Left colon (tissue), 2 donors: ENCODE measurements at places on chromosomes 12 and 14. TPM values are rescaled to one million over a fixed set of nuclear protein-coding genes. Genes with fewer than 3 reads are reported as not detected.

- DNase-seq = no peak
Measured at GRCh38 chr14:20262642-20263128, 23.6 kb downstream of the OR11H4 start.

DNA sequence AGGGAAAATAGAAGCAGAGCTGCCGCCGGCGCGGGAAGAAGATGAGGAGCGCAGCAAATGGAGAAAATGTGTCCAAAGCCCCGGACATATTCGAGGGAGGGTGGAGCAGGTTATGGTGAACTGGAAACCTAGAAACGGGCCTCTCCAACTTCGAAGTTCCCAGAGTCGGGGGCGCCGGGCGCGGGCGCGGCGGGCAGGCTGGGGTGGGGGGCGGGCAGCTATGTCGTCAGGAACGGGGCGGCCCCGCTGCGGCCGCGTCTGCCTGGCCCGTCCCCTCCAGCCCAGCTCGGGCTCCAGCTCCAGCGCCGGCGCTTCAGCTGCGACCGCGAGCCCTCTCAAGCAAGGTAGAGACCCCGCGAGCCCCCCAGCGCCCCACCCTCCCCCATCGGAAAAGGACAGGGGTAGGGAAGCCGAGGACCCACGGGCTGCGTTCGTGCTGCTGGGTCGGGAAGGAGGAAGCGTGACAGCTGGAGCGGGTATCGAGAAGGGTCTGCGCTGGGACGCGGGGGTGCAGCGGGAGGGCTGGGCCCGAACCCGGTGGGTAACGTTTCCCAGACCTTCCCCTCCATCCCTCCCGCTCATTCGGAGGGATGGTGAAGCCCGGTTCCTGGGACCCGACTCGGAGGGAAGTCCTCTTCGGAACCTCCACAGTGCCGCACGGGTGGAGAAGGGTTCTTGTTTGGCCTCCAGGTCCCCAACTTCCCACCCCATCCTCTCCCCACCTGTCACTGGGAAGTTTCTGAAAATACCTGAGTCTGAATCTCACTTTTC is 1.0 kb downstream of the DGKA start:
- DNase-seq = peak; percentile 77

- DNase-seq = no peak
Measured at GRCh38 chr14:21030531-21030930, 514 bp downstream of the TPPP2 start.

- DNase-seq = no peak
Measured at GRCh38 chr14:96164861-96165490, 39.7 kb upstream of the BDKRB2 start.

- no peak for DNase-seq
Measured at GRCh38 chr12:2647186-2647585, 147.6 kb upstream of the FKBP4 start.

GRCh38 chr12:63093711-63094110 is 57.3 kb downstream of the AVPR1A start:
- DNase-seq = no peak

GRCh38 chr14:21913759-21914158 is 240.1 kb upstream of the OR4E1 start:
- peak; percentile 58 for DNase-seq

GRCh38 chr12:132066345-132066685 is 77.8 kb downstream of the DDX51 start:
- DNase-seq = no peak

GRCh38 chr12:116538076-116538591 is 21.0 kb upstream of the MAP1LC3B2 start:
- no peak for DNase-seq

GRCh38 chr14:93286212-93286890 is 46.5 kb downstream of the BTBD7 start:
- DNase-seq = no peak

DNA sequence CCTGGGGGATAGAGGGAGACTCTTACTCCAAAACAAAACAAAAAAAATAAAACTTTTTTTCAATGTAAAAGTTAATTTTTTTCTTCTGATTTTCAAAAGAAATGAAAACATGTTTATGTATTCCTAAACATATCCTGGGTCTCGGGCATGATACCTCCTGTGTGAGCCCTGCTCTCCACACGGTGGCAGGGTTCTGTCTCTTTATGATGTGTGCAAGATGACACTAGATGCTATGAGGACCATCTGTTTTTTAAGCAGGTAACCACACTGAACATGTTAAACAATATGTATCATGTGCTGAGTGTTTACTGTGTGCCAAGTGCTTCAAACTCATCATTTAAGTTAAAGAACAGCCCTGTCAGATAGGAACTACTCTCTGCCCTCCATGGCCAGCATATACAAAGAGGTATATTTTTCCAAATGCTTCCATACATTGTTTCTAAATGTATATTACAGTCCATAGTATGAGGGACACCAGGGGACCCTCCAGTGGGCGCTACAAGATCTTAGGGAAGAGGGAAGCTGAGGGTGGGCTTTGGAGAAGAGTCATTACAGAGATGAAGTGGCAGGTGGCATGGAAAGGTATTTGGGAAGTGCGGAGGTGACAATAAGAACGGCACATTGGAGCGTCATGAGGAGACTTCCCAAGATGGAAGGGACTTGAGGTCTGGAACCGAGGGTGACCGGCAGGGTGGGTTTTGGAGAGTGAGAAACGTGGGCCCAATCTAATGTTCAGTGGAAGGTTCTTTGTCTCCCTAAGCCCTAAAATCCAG is 28.5 kb downstream of the FOS start:
- DNase-seq = no peak

DNA sequence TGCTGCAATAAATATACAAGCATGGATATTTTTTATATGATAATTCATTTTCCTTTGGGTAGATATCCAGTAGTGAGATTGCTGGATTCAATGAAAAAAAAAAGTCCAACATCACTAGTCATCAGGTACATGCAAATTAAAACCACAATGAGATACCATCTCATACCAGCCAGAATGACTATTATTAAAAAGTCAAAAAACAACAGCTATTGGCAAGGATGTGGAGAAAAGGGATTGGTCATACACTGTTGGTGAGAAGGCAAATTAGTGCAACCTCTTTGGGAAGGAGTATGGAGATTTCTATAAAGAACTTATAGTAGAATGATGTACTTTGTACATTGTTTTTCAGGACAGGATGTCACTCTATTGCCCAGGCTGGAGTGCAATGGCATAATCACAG is 531.2 kb upstream of the MGAT4C start:
- no peak for DNase-seq

GRCh38 chr14:48560421-48560820 is 885.0 kb upstream of the MDGA2 start:
- DNase-seq = no peak

DNA sequence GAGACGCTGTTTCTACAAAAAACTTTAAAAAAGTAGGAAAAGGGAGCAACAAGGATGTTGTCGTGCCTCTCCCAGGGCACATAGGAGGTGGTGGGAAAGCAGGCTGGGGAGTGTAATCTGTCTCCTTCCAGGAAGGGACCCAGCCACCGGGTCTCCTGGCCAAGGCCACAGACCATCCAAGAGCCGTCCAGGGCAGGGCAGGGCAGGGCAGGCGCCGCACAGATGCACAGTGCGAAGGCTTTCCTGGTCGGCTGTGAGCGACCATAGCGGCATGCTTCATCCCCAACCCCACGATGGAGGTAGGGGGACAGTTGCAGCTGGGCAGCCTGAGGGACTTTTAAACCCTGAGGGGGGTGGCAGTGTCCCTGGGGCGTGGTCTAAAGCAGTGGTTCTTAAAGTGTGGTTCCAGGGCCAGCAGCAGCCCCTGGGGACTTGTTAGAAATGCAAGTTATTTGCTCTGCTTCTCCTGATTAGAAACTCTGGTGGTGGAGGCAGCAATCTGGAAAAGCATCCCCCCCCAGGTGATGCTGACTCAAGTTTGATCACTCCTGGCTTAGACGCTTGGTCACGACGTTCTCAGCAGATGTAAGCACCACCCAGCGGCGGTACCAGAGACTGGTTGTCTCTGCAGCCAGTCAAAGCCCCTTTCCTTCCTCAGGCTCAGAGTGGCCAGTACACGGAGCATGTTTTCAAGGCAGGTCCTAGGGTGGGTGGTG is 197.4 kb upstream of the PRMT8 start:
- no peak for DNase-seq

DNA sequence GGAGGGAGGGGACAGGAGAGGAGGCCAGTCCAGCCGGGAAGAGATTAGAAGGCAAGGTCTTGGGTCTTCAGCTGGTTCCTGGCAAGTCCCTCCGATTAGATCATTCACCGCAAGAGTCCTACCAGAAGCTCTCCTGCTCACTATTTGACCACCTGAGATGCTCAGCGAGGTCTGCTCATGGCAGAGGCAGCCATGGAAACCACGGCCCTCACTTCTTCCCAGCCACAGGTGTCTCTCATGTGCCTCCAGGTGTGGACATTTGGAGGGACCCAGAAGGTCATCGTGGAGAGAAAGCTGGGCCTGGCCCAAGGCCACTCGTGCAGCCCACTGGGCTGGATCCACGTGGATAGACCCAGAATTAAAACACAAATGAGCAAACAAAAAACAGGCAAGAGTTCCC is 99.5 kb downstream of the DICER1 start:
- no peak for DNase-seq

GRCh38 chr14:27739657-27740156 is 1026.9 kb upstream of the FOXG1 start:
- no peak for DNase-seq

- no peak for DNase-seq
Measured at GRCh38 chr12:108757856-108758255, 26.5 kb upstream of the CORO1C start.

GRCh38 chr12:6963016-6963731 is 7.3 kb downstream of the PHB2 start:
- peak; percentile 95 for DNase-seq

DNA sequence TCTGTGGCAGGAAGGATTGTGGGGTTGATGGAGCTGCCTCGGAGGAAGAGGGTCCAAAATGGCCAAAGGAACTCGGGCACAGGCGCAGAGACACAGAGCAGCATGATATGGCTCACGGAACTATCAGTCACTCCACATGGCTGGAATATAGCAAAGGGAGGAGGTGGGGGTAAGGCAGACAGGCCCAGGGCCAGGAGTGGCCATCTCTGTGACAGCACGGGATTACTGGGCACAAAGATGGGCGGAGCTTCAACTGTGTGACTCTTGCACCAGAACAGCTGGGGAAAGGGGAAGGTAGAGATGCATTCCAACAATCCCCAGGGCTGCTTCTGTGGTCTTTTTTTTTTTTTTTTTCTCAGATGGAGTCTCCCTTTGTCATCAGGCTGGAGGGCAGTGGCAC is 24.8 kb upstream of the EML1 start:
- DNase-seq = no peak

DNA sequence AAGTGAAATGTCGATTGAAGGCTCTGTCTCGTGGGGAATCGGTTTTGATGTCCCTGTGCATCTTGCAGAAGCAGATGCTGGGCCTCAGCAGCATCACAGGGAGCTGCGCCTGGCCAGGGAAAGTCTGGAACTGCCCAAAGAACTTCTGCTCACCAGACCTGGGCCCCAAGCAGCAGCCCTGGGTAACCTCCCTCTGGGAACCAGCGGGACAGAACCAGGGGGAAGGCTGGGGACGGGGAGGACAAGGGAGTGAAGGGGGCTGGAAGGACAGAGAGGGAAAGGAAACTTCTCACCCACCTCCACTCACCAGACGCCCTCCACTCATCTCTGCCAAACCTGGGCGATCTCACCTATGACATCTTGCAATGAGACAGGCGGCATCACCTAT is 26.8 kb upstream of the C14orf180 start:
- peak; percentile 2 for DNase-seq

GRCh38 chr14:100536721-100537445 is 50.3 kb downstream of the BEGAIN start:
- peak; percentile 18 for DNase-seq

GRCh38 chr12:112198120-112198733 is 72.9 kb downstream of the TRAFD1 start:
- no peak for DNase-seq

DNA sequence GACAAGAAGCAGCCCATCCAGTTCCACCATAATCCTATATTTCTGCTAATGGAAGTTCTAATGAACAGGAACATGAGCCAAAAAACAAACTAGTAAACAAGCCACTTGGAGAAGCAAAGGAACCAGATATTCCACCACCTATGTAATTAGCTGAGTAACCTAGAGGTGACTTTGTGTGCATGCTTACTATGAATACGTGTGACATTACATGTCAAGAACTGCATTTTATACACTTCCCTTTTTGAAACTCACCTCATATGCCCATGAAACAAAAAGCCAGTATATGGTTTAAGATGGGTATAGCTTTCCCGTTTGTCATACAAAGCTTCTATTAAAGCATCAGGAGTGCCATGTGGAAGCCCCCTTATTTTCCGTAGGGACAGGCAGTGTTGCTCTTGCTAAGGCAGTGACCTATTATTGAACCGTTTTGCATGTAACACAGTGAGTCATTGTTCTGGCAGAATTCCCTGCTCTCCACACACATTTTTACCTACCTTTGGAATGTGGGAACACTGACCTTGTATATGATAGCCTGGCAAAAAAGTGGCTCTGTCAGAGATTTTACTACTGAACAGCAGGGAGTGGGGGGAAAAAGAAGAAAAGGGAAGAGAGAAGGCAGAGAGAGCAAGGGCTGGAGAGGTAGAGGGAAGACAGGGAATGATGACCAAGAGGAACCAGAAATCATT is 34.8 kb upstream of the FRMD6 start:
- DNase-seq = no peak

DNA sequence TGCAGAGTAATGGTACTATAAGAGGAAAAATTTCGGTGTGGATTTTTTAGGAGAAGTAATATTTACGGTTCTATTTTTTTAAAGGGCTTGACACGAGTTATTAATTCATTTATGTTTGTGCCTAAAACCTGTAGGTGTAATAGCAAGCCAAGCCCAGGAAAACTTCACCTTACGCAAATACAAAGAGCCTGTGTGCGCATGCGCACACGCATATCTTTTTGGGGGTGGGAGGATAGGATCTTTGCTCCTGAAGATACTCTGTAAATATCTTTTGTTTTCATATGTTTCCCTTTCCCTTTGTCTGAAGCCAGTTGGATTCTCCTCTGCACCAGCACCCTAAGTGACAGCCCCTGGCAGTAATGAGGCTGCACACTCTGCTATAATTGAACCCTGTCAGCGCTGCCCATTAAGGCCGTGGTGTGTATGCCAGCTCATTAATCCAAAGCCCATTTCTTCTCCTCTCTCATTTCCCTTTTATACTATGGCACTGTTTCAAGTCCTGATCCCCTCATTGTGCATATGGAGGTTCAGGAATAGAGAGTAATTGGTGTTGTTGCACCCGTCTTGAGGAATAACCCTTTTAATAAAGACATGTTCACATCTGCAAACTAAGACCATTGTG is 327.2 kb upstream of the E2F7 start:
- no peak for DNase-seq

Gene TBC1D30
- 10.0 TPM for total RNA-seq

Gene TAS2R7
- not detected for total RNA-seq

Gene TPCN1
- total RNA-seq = 84.7 TPM

Gene DACT1
- total RNA-seq = 3.8 TPM

Gene SMIM10L1
- total RNA-seq = 7.6 TPM

Gene TTC8
- total RNA-seq = 13.4 TPM

Gene EGLN3
- total RNA-seq = 29.5 TPM

Gene VEZT
- total RNA-seq = 54.4 TPM

Gene CCDC85C
- total RNA-seq = 66.3 TPM
